ENCODE measurements at places on chromosomes 2 and 18.
A peak's percentile ranks its signal among the peaks of the same experiment; 100 is the strongest.

DNA sequence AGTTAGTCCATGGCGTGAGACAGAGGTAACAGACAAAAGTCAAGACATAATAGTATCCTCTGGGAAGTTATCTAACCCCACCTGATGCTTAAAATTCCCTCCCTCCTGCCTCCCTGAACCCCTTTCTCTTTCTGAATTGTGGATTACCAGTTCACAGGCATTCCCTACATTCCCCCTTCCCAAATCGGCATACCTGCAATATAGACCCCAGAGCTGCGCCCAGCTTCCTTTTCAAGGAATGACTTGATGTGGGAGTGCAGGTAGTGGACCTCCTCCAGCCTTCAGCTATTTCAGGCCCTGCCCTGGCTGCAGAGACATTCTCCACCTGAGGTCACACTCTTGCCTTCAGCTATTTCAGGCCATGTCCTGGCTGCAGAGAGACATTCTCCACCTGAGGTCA is 111.1 kb upstream of the KLF7 start:
- no peak for DNase-seq

GRCh38 chr18:36903215-36903928 is 74.4 kb downstream of the KIAA1328 start:
- no peak for DNase-seq

- peak; percentile 72 for DNase-seq
Observed at GRCh38 chr2:142756430-142756829, 121.0 kb upstream of the KYNU start.

DNA sequence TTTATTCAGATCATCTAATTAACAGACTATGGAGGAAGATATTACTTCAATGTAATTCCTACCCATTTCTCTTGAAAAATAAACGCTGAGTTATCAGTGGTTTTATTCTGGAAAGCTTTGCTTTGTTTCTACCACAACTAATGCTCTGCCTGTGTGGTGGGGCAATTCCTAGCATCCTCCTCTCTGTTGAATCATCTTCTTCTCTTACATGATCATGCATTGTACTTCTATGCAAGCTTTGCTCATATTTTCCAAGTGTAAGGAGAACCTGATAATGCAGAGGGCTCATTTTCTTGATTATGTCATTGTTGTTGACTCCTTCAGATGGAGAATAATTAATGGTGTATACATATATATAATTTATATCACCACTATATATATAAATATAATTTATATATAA is 46.7 kb downstream of the CCDC195 start:
- no peak for DNase-seq

- DNase-seq, result no peak
Observed at GRCh38 chr2:217262911-217263310, 403.0 kb upstream of the TNP1 start.

- DNase-seq, result no peak
Observed at GRCh38 chr2:71063216-71063615, 5.2 kb upstream of the NAGK start.

- DNase-seq, result no peak
Observed at GRCh38 chr18:12791610-12792009, 88.8 kb downstream of the PSMG2 start.

GRCh38 chr2:215431290-215431689 is 4.6 kb downstream of the FN1 start:
- DNase-seq, result no peak

GRCh38 chr2:174036825-174037224 is 71.7 kb upstream of the SP3 start:
- DNase-seq, result no peak

- DNase-seq, result no peak
Observed at GRCh38 chr2:85997017-85997970, 108.4 kb downstream of the POLR1A start.

DNA sequence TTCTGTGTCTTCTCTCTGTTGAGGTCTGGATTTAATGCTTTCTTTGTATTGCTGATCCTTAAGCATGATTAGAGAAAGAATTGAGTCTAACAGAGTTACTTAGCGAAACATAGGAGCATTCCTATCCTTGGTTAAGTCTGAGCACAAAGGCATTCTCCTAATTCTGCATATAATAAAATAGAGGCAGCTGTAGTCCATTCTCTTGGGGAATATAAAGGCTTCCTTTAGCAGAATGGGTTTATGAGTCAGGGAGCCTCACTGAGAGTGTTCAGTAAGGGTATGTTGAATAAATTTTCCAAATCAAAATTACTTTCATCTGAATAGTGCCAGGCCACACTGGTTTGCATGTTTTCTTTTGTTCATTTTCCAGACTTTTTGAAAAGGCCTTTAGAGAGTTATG is 101.5 kb downstream of the GALNT1 start:
- no peak for DNase-seq

GRCh38 chr2:24667542-24667941 is 125.6 kb downstream of the PTRHD1 start:
- DNase-seq, result no peak

- no peak for DNase-seq
Observed at GRCh38 chr2:222436040-222436413, 11.7 kb downstream of the SGPP2 start.

DNA sequence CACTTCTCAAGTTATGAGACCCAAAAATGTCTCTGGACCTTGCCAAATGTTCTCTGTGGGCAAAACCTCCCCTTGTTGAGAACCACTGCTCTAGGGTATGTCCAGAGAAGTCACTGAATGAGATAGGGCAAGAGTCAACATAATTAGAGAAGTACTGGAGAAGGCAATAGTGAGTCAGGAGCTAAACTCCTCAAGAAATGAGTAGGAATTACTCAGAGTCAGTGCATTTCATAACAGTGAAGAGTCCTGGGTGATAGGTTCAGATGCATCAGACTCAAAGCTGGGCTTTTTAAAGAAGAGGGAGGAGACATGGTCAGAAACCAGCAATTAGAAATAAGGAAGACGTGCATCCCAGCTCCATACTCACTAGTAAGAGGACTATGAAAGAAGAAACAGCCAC is 38.6 kb upstream of the IHH start:
- DNase-seq, result peak; percentile 39

GRCh38 chr2:112148477-112148876 is 10.3 kb downstream of the FBLN7 start:
- no peak for DNase-seq

DNA sequence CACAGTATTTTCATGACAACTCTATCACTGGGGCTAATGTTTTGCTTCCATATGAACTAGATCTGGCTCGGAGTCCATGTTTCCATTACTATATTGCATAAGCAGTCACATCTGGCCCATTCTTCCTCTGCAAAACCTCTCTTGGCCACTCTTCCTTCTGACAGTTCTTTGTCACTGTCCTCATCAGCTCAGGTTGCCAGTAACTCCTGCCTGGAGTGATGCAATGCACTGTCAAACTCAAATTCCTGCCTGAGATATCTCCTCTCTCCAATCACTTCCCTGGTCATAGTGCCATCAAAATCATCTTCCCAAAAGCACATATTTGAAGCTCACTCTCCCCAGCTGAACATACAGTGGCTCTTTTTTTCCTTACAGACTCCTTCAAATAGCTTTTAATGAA is 66.1 kb downstream of the COLEC12 start:
- DNase-seq, result no peak

DNA sequence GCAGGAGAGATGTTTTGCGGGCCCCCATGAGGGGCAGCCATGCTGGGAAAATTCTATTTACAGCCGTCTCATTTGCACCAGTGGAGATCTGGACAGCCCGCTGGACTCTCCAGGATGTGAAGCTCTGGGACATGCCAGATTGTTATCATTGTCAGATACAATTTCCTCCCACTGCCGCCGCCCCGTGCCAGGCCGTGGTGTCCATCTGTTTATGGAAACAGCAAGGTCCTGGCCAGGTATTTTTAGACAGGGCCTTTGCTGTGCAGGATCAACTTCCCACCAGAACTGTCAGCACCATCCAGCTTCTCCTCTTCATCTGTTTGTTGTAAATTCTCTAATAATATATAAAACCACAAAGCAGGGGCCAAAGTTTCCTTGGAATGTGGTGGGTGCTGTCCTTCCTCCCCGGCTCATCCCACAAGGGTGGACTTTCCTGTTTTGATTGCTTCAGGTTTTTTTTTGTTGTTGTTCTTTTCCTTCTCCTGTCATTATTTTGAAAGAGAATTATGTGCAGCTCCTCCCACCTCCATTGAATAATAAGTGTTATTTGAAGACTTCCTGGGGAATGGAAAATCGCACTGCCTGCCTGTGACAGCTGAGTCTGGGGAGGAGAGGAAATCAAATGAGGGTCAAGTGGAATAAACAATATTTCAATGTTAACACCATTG is 398.1 kb downstream of the TNS1 start:
- DNase-seq, result no peak

DNA sequence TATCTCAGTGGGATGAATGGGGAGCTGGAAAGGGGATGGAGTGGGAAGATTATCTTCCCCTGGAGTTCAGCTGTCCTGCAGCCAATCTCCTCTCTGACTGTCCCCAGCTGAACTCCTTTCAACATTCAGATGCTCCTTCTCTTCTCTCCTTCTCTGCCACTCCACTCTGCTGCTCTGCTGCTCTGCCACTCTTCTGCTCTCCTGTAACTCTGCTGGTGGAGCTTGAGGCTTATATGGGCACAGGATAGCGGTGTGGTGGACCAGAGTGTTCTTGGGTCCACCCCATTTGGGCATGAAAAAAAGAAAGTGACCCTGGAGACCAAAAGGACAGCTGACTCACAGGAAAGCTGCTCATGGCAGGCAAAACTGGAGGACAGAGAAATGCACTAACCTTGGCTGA is 26.6 kb downstream of the FAHD2B start:
- DNase-seq, result no peak

GRCh38 chr2:142104134-142104758 is 26.6 kb downstream of the LRP1B start:
- DNase-seq, result peak; percentile 2

GRCh38 chr2:127486247-127487058 is 39.8 kb downstream of the IWS1 start:
- no peak for DNase-seq

DNA sequence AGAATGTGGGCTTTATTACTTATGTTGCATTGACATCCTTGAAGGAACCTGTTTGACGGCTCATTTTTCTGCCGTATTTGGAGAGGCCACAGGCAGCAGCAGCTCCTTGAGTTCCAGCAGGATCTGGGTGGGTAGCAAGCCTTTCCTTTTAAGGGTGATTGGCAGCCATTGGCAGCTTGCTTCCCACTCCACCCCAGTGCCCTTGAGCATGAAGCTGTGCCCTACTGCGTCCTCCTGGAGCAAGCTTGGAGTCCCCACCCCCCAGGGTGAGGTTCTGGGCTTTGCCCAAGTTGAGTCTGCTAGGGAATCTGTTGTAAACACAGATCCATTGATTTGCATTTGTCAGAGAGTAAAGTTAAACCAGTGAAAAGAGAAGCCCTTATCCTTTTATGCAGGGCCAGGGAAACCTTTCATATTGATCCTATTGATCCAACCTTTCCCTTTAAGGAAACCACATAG is 9.2 kb downstream of the ONECUT2 start:
- DNase-seq, result no peak

DNA sequence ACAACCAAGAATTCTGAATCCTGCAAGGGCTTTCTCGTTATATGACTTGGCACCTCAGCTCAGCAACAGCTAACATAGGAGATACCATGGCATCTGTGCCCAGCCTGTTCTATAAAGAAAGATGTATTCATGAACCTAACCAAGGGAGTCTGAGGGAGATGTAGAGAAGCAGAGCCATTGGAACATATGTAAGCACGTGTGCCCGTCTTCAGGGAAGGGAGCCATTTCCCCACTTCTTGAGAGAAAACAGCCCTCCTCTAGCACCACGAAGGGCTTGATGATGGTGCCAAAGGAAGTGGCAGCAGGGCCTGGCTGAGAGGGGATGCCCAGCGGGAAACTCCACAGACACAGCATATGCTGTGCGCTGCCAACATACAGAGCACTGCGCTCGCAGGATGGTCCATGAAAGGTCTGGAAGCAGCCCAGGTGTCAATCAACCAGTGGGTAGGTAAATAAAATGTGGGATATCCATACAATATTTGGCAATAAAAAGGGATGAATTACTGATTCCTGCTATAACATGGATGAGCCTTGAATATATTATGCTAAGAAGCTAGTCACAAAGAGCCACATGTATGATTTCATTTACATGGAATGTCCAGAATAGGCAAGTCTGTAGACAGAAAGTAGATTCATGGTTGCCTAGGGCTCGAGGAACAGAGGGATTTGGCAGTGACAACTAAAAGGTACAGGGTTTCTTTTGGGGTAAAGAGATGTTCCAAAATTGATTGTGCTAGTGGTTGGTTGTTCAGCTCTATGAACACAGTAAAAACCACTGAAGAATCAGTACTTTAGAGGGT is 16.1 kb downstream of the TMEM247 start:
- no peak for DNase-seq

DNA sequence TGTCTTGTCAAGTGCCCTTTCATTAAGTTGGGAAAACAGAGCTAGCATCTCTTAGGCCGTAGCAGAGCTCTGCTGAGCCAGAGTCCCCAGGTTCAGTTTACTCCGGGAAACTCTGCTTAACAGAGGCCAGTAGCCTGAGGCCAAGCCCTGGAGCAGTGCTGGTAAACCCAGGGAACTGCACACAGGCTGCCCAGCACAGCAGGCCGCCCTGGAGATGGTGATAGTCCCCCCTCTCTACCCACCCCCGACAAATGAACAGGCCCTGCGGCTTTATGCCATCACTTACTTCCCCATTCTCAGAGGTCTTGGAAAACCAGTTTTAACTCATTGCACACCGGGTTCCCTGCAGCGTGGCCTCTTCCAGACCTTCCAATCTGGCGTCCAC is 3.5 kb downstream of the CNNM4 start:
- peak; percentile 39 for DNase-seq

- peak; percentile 73 for DNase-seq
Observed at GRCh38 chr2:152445791-152446201, 110.8 kb downstream of the FMNL2 start.
